Dorsolateral prefrontal cortex (tissue), 122 donors: ENCODE measurements at places on chromosomes 2 and 18. TPM values are rescaled to one million over a fixed set of nuclear protein-coding genes. Genes with fewer than 3 reads are reported as not detected.

Gene STK11IP
- 39.7 TPM for total RNA-seq

Gene ADAM23
- total RNA-seq: 59.4 TPM

Gene SH2D6
- total RNA-seq: 3.9 TPM

Gene FAM124B
- 0.66 TPM for total RNA-seq

Gene NDUFV2
- 148 TPM for total RNA-seq

Gene ELOA2
- total RNA-seq: not detected

Gene REEP1
- total RNA-seq: 75.0 TPM

GRCh38 chr2:109519513-109519912, 94.3 kb downstream of the SEPTIN10 start:
- no peak for DNase-seq

DNA sequence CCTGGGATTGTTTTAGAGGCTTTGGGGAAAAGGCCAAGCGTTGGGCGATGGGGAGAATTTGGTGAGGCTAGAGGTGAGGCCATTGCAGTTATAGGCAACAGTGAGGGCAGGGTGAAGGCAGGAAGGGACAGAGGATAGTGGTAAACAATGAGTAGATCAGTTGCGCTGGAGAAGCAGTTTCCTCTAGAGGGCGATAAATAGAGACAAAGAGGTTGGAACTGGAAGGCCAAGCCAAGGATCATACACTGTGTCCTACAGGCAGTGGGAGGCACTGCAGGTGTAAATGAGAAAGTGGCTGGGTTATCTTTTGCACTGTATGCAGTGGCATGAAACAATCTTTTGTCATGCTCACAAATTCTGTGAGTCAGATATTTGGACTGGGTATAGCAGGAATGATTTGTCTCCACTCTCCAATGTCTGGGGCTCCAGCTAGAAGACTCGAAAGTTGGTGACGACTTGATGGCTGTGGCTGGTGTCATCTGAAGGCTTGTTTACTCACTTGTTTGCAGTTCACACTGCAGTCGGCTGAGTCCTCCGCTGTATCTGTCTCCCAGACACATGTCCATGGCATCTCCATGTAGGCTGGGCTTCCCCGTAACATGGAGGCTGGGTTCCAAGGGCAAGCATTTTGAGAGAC, 82.1 kb downstream of the TNP1 start:
- DNase-seq: no peak

DNA sequence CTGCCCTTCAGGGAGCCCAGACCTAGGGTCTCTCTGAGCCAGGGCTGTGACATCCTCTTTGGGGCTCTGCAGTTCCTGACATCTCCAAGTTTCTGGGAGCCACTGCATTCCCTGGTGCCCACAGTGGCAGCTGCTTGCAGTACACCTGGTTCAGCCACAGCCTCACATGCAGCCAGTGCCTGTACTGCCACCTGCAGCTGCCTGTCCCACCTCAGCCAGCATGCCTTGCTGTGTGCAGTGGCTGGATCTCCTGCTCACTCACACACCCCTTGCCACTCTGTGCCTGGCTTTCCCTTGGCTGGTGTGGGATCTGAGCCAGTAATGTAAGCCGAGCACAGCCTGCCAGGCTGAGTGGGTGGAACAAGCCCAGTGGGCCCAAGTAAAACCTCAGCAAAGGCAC, 1288.7 kb downstream of the CNTNAP5 start:
- DNase-seq: no peak

GRCh38 chr2:42196403-42197267, 27.5 kb downstream of the EML4 start:
- no peak for DNase-seq

- no peak for DNase-seq
These were observed 36.0 kb downstream of the NAB1 start for GRCh38 chr2:190684931-190685330.

DNA sequence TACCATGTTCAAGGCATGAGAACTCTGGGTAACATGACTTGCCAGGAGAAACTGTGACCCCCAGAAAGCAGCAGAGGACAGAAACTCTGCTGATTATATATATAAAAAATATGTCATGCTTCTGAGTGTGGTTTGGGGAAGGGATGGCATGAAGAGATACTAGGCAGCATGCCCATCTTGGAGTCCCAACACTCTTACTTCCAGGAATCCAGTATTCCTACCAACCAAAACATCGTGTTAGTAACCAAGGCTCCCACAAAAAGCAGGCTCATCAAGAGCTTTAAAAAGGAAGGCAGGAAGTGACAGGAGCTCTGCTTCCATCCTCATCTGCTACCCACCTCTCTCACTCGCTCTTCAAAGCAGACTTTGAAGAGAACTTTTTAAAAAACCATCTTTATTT, 31.6 kb upstream of the TWIST2 start:
- no peak for DNase-seq

DNA sequence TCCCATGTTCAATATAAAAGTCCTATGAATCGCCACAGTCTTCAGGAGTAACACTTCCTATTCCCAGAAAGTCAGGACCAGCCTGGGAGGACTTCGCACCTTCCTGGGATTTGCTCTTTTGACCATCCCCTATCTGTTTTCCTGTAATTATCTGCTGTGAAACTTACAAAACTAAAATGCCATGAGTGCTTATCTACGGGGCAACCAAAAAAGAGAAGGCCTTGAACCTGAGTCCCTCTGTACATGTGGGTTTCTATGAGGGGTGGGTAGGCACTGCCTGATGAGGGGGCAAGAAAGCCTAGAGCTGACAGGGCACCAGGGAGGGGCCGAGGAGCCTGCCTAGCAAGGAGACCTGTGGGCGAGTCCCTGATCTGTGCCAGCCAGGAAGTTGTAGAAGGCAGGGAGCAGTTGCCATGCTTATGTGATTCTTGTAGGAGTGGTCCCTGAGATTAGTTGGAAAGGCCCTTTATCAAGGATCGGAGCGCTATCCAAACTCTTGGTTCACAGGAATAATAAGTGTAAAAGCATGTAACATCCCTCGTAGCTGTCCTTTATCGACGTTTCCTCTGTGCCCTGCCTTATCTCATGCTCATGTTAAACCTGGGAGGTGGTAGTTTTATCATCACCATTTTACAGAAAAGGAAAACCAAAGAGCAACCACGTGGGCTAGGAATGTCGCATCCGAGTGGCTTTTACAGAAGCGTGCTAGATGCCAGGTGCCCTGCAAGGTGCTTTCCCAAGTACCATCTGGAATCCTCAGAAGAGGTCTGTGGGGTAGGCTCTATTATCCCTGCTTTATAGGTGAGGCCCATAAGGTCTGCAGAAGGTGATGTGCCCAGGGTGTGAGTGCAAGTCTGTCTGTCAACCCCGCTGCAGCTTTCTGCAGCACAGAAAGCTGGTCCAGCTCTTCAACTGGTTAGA, 111.8 kb downstream of the B3GNT2 start:
- no peak for DNase-seq

DNA sequence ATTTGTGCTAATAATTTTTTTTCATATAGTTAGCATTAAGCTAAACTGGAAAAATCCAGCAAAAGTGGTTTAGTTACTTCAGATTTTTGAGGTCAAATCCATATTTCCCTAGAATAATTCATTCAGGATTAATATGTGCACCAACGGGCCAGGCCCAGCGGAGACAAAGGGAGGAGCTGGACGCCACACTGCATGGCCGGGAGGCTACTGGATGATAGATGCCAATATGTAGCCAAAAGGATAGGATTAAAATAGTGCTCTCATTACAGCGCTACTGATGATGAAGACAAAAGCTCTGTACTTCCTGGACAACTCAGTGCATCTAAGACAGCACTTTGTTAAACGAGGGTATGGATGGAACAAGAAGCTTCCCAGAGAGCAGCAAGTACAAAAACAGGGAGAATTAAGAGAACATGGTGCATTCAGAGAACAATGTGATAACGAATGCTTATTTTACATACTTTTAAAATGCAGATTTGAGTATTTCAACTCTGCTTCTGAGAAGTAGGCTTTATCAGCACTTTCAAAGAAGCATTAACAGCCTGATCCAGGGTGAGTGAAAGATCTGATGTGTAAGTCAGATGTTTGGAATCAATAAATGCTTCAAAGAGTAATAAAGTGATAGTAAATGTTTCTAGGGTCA, 39.8 kb downstream of the PPP4R1 start:
- DNase-seq: no peak

DNA sequence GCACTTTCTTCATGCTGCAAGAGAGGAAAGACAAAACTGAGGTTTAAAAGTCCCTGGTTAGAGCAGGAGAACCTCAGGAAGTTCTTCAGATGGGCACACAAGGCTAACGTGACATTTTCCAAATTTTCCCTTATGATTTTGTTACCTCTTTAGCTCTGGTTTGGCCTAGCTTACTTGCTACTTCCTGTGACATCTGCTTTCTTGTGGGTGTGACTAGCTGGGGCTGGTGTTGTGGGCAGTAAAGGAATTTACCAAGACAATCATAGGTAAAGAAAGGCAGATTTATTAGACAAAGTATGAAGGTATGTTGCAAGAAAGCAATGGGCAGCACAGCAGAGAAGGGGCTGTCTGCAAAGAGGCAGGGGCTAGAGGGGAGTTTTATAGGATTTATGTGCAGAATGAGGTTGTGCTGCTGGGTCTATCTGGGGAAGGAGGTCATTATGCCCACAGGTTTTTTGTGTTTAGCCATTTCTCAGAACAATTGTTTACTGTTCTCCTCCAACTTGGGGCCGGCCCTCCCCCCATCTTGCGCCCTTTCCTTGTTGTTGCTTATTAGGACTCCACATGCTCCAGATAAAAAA, 6.7 kb upstream of the TNP1 start:
- no peak for DNase-seq

GRCh38 chr2:196289000-196289399, 117.6 kb upstream of the STK17B start:
- no peak for DNase-seq

DNA sequence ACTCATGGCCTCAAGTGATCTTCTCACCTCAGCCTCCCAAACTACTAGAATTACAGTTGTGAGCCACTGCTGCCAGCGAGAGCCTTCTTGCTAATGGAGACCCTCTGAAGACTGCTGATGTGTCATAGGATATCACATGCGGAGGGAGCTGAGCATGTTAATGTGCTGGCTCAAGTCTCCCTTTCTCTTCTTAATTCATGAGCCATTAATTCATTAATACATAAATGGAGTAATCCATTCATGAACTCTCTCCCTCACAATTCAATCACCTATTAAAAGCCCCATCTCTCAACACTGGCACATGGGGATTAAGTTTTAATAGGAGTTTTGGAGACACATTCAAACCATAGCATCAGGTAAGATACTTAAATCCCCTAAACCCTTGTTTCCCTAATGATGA, 54.8 kb downstream of the SYT4 start:
- DNase-seq: no peak

DNA sequence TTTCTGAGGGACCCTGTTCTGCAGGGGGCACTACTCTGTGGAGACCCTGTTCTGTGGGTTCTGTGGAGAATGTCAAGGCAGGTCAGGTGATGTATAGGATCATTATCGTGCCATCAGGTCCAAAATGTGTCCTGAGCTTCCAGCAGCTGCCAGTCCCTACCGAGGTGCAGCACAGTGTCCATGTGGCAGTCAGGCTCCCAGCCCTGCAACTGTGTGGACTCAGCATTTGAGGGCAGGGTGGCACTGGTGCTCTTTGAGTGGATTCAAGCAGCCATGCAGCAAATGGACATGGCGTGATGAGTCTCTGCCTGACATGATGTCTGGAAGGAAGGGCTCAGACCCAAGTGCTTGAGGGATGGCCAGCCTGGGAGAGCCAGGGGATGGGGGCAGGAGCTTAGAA, 35.0 kb downstream of the STK25 start:
- DNase-seq: no peak

DNA sequence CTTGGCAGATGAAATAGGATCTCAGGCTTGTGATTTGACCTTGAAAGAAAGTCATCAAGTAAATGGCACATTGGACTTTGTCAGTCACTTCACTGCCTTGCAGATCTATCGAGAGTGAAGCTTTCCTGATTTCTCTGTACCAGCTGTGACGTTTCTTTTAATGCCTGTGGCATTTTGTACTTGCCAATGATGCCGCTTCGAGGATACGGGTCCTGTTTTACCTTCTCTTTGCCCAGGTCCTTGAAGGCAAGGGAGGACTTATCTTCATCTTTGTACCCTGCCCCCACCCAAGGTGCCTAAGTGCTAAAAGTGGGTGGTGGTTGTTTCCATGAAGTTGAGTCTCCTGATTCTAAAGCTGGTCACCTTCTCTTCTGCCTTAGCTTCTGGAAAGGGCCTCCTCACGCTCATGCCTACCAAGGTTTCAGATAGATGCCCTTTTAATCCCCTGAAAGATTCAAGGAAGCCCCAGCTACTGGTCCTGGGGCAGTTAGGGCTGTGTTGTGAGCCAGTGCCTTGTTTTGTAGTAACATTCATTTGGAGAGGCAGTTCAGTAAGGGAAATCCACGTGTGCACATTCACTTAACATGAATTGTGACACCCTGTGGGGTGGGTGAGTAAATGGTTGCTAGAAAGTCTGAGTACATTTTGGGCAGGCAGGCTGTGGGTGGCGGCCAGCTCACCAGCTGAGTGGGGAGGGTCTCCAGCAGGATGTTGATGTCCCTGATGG, 6.1 kb downstream of the LBH start:
- DNase-seq: no peak

GRCh38 chr2:188909036-188909435, 65.1 kb upstream of the COL3A1 start:
- no peak for DNase-seq

DNA sequence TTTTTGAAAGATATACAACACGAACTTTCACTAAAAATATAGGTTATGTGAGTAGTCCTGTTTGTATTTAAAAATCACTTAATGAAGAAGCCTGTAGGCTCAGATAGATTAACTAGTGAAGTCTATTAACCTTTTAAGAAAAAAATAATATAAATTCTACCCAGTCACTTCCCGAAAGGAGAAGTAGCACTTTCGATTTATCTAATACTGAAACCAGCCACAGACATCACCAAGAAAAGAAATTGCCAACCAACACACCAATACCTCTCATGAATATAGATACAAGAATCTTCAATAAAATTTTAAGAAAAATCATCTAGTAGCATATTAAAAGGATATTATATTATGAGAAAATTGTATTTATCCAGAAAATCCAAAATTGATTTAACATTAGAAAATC, 160.5 kb downstream of the GALNT13 start:
- no peak for DNase-seq

DNA sequence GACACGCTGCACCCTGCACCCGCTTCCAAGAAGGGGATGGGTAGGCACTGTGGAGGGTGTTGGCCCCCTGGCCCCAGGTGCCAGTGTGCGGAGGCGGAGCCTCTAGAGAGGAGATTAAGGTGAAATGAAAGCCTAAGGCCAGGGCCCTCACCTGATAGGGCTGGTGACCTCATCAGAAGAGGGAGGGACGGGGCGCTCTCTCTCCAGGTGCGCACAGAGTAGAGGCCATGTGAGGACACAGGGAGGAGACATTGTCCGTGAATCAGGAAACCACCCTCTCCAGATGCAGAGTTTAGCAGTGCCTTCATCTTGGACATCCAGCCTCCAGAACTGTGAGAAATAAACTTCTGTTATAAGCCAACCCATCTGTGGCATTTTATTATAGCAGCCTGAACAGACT, 62.3 kb downstream of the PSMG2 start:
- no peak for DNase-seq
